Ammon's horn (tissue), 1 donor: ENCODE measurements at places on chromosomes 11 and 22.
A peak's percentile ranks its signal among the peaks of the same experiment; 100 is the strongest.

DNA sequence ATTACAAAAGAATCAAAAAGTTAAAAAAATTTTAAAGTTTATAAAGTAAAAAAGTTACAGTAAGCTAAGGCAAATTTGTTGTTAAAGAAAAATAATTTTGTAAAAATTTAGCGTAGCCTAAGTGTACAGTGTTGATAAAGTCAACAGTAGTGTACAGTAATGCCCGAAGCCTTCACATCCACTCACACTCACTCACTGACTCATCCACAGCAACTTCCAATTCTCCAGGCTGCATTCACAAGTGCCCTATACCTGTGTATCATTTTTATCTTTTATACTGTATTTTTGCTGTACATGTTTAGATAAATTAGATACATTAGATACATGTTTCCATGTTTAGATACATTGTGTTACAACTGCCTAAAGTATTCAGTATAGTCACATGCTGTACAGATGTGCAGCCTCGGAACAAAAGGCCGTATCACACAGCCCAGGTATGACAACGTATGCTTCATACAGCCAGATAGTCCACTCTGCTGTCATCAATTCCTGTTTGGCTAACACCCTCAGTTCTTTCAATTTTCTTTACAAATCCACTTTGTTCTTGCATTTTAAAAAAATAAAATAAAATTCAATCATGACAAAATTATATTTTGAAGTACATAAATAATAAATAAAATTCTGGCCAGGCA is 80.7 kb downstream of the RBFOX2 start:
- DNase-seq: no peak

- no peak for DNase-seq
These were observed 982 bp downstream of the APOBEC3H start for GRCh38 chr22:39098026-39098425.

GRCh38 chr22:41237707-41238569 is 2.8 kb downstream of the CHADL start:
- peak; percentile 57 for DNase-seq

DNA sequence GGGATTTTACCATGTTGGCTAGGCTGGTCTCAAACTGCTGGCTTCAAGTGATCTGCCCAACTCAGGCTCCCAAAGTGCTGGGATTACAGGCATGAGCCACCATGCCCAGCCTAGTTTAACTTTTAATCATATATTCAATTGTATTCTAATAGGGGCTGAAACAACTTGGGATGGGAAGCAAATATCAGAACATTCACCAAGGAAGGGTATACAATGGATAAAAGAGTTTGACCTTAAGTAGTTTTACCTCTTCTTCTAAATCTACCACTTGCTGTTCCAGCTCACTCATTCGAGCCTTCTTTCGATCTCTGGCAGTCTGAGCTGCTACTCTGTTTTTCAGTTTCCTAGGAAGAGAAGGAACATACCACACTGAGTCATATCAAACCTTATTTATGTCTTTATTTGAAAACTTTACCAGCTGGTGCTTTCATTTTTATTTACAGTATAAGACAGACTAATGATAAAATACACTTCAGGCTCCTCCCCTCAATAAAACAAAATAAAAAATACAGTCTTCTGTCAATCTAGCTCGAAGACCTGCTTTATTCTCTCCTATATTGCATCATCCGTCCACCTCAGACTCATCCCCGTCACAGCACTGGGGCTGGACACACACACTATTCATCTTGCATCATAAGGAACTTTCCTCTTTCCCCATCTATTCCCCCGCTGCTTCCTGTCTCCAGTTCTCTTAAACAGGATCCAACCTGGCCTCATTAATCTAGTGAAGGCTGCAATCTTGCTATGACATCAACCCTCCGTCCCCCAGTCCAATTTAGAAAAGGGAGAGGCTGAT is 1.4 kb downstream of the XBP1 start:
- peak; percentile 29 for DNase-seq

GRCh38 chr11:43920598-43921419 is 21.6 kb upstream of the C11orf96 start:
- DNase-seq: no peak

- peak; percentile 71 for DNase-seq
These were observed 82.3 kb downstream of the PDE2A start for GRCh38 chr11:72591785-72592502.

- no peak for DNase-seq
These were observed 13.5 kb downstream of the SMC1B start for GRCh38 chr22:45399712-45400445.

GRCh38 chr11:64523456-64524157 is 67.4 kb upstream of the SLC22A12 start:
- DNase-seq: no peak

DNA sequence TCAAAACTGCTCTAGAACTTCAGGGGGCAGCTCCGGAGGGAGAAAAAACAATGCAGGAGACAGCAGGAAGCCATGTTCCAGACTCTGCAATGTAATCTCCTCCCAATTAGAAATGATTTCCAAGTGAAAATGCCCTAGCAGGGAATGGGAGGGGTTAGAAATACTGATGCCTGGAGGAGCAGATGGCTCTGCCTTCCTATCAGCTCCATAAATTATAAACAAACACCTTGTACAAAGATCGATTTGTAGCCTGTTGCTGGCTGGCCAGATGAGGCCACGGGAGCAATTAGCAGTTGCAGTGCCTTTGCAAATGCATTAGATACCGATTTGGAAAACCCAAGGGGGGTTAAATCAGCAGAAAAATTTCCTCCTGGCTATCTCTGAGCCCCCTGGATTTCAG is 46.6 kb upstream of the CHRM4 start:
- no peak for DNase-seq

DNA sequence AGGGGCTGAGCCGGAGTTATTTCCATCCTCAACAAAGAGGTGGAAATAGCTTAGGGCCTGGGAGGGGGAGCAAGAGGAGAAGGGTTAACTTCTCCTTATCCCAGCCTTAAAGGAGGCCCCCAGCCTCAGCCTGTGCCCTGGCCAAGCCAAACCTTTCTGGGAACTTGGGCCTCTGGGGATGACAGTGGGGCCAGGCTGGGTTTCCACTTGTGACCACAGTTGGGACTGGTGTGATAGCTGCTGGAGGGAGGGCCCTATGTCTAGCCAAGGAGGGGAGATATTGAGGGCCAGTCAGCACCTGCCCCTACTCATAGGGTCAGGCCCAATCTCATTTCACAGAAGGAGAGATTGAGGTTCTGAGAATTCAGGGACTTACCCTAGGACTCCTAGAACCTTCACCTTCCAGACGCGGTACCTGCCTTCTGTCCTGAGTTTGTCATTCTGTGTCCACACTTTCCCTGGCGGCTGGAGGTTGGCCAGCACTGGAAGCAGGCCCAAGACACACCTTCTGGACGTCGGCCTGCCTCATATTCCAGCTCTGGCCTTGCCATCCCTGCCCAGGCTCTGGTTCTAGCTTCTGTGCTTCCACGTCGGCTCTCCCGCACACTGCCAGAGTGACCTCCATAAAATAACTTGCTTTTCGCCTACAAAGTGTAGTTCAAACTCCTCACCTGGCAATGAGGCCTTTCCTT is 3.1 kb downstream of the RELT start:
- no peak for DNase-seq
